Fibroblast of upper back skin (primary cell): ENCODE measurements at places on chromosomes 6 and 20.

- DNase-seq: no peak
Measured at GRCh38 chr6:12436224-12436623, 146.1 kb downstream of the EDN1 start.

GRCh38 chr6:112881027-112881426 lies 533.9 kb downstream of the RFPL4B start:
- DNase-seq: peak; percentile 85

- peak; percentile 76 for DNase-seq
Measured at GRCh38 chr20:4067600-4068261, 52.4 kb upstream of the RNF24 start.

DNA sequence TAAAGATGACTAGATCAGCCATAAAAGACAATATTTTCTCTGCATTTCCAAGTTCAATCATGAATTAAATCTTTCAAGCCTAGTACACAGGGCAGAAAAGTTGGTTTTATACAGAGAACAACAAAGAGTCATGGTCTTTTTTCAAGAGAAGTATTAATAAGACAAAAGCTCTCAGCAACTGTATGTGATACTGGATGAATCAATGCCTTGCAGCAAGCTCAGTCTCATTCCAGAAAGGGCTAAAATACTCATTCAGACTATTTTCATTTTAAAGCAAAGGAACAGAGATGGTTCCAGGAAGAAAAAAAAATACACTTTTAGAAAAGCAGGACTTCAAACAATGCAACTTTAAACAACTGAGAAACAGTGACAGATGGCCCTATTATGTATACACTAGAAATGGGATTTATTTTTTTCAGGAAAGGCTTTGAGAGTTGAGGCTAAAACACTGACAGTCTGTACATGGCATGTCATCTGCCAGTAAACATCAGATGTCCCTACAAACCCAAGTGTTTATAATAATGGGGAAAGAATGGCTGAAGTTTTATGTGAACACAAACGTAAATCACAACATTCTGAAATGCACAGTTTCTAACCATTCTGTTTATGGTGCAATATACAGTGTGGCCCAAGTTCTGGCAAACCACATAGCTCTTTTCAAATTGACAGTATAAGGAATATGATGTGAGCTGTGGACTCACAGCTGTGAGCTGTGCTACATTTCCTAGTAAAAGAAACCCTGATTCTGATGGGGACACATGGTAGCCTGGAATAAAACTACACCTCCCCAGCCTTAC lies 114.3 kb upstream of the DST start:
- DNase-seq: no peak

- DNase-seq: no peak
Measured at GRCh38 chr6:43801495-43802181, 31.6 kb downstream of the VEGFA start.

GRCh38 chr6:76330031-76330430 lies 257.6 kb upstream of the IMPG1 start:
- DNase-seq: no peak

GRCh38 chr6:159267165-159267564 lies 98.0 kb downstream of the FNDC1 start:
- DNase-seq: no peak

- no peak for DNase-seq
Measured at GRCh38 chr20:36175475-36175995, 21.0 kb downstream of the EPB41L1 start.

GRCh38 chr6:105744815-105745214 lies 341.3 kb upstream of the PRDM1 start:
- DNase-seq: no peak

DNA sequence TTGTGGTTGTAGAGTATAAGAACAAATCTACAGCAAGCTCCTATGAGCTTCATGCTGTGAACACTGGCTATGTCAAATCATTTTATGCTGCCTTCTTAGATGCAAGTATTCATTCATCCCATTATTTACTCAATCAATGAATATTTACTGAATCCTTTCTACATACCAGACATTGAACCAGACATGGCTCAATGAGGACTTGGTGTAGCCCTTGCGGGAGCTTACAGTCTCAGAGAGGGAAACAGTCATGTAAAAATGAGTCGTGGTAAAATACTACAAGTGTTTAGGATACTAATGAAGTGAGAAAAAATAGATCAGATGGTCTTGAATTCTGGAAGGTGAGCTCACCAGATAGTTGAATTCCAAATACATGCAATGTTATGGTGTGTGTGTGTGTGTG lies 44.8 kb upstream of the ENPP1 start:
- peak; percentile 56 for DNase-seq

DNA sequence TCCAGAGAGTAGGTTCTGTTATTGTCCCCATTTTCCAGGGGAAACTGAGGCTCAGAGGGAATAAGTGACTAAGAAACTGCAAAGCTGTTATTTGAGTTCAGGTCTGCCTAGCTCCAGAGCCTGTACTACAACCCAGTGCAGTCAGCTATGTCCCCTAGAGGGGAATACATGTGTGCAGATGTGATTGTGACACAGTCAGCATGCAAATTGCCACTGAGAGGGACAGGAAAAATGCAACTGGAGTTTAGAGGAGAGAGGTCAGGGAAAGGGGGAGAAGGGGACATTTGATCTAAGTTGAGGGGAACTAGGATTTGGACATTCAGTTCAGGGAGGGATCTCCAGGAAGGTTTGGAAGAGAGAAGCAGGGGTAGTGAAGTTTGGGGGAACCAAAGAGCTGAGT lies 38.6 kb upstream of the EPB41L1 start:
- no peak for DNase-seq

GRCh38 chr6:16987996-16988395 lies 113.9 kb upstream of the STMND1 start:
- DNase-seq: no peak
